ENCODE measurements at places on chromosomes 5 and 9.

- no peak for DNase-seq
These were observed 286.6 kb upstream of the IZUMO3 start for GRCh38 chr9:24832307-24832706.

- no peak for DNase-seq
These were observed 243.0 kb upstream of the SLC24A2 start for GRCh38 chr9:20031836-20032235.

DNA sequence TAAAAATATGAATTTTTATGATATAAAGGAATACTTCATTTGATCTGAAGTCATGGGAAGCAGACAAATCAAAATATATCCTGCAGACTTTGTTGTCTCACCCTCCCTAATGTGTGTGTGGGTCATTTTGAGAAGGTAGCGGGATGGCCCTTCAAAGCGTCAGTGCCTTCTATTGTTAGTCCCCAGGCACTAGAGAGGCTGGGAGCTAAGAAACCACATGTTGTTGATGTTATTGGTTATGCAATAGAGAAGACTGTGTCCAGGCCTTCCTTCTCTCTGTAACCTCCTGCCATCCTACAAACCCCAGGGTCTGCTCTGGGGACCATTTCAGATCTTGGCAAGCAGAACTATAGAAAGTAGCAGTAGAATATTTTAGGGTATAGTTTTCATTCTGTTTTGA is 94.7 kb downstream of the NLN start:
- DNase-seq = no peak

GRCh38 chr5:116579144-116579543 is 4.5 kb upstream of the SEMA6A start:
- no peak for DNase-seq

- DNase-seq = no peak
These were observed 191.3 kb upstream of the NREP start for GRCh38 chr5:111948092-111948841.

DNA sequence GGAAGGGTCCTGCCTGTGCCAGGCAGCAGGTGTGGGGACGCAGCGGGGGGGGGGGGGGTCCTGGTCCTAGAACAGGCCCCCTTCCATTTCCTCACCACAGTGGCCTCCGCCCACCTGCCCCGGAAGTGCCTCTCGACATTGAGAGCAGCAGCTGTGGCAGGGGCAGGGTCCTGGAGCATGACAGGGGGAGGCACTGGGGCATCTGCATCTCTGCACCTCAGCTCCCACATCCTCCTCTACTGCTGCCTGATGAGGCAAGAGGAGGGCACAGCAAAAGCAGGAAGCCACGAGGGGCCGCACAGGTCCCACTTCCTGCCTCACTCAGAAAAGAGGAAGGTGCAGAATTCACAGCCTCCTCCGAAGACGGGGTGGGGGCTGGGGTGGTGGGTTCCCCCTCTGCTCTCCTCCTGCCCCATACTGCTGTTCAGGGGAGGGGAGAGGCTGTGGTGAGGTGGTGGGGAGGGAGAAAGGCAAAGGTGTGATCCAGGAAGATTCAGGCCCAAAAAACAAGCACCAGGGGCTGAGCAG is 14.8 kb downstream of the AKNA start:
- DNase-seq = no peak

DNA sequence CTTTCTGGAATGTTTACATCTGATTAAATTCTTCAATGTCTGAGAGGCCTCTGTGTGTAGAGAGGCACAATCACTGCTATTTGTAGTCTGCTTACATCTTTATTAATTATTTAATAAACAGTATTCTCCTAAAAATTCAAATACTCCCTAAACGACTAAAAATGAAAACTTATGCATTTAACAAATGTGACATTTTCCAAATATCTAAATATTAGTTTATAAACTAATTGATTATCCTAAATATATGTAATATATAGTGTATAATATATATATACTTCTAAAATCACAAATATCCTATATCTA is 57.7 kb upstream of the ZBED3 start:
- no peak for DNase-seq

DNA sequence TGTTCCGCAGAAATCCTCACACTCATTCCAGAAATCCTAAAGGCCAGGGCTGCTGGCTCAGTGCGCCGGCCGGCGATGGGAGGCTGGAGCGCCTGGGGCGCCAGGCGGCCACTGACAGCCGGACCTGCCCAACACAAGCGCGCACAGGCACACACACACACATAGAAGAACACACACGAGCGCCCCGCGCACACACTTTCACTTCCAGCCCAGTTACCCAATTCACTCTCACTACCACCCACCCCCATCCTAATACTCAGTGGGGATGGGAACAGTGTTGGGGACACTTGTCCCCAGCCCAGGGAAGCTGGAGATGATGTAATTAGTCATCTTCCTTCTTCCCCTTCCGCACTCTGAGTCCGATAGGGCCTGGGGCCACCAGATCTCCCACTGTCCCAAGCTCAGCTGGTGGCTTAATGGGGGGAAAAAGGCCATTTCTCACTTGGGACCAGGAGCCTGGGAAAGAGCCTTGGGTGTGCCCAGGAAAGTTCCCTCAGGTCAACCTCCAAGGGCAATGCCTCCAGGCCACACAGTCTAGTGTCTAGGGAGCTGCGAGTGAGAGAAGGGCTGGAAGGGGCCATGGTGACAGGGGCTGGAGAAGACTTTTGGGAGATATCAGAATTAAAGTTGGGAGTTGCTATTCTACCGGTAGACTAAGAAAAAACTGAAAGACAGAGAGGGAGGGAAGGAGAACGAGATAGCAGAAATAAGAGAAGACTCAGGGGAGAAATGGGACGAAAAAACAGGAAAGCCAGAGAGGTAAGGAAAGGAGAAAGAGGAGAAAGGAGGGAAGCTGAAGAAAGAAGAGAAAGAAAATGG is 1.7 kb downstream of the EBF1 start:
- DNase-seq = no peak

DNA sequence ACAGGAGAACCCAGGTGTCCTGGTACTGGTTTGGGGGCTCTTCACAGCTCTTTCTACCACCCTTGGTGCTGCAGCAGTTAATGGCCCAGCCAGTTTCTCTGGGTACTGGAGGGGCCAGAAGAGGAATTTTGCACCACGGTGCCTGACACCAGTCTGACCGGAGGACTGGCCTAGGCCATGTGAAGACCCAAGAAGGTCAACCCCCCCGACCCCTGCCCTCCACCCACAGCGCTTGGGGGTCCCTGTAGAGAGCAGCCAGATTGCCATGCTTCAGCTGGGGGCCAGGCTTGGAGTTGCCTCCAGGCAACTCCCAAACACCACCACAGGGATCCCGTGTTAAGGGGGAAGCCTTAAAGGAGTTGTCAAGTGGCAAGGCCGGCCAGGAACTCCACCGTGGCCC is 6.2 kb downstream of the ARSI start:
- DNase-seq = no peak

- DNase-seq = no peak
These were observed 20.4 kb downstream of the PDE4D start for GRCh38 chr5:59873113-59873512.

GRCh38 chr5:17056141-17056631 is 120.1 kb upstream of the MYO10 start:
- no peak for DNase-seq

GRCh38 chr9:22401671-22402070 is 45.0 kb upstream of the DMRTA1 start:
- DNase-seq = no peak

GRCh38 chr5:146624179-146624578 is 108.2 kb upstream of the GPR151 start:
- DNase-seq = no peak

DNA sequence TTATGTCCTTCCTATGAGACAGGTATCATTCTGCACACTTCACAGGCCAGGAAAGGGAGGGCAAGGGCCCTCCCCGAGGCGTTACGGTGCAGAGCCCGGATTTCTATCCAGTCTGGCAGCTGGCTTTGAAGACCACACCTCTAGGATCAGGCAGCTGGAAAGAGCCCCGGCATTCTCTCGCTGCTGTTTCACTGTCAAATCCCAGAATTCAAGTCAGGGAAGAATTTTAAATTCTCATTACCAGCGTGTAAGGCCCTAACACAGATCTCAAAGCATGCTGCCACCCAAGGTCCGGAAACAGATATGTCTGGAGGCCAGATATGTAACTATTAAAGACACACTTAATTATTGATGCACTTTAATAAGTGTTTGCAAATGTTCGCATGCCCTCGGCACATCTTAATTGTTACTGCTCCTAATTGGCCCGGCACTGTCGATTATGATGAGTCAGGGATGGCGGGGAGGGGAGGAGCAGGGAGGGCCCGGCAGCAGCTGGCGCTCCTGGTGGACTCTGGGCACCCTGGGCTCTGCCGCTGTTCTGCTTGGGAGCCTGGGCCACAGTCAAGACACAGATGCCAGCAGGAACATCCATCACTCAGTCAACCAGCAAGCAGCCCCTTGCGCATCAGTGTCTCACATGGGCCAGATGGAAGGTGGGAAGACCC is 76.3 kb upstream of the BARHL1 start:
- no peak for DNase-seq

DNA sequence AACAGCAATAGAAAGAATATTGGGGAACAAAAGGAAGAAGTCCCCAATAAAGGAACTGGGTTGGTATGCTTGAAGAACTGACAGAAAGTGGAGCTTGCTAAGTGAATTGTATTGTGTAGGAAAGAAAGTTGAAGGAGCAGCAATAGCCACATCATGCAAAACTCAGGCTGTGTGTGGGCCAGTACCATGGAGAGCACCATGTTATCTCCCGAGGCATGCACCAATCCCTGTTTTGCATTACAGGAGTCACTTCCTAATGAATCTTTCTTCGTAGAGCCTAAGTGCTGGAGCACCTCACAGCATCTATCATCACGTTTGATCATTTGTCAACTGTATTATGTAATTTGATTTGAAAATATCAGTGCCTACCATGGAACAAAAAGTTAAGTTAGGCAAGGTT is 137.7 kb upstream of the NMUR2 start:
- no peak for DNase-seq

DNA sequence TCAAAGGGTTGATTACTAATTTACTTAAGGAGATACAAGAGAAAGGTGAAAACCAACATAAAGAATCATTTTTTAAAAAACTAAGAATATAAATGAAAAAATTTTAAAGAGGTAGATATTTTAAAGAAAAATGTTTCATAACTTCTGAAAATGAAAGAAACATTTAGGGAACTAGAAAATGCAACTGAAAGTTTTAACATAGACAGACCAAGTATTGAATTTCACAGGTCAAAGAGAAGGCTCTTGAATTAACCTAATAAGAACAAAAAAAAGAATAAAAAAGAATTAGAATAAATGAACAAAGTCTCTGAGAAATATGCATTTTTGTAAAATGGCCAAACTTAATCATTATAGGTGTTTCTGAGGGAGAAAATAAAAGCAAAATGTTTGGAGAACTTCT is 16.1 kb upstream of the FAM174A start:
- DNase-seq = no peak

All from Panc1 (cell line).